Bone marrow (tissue), 2 donors: ENCODE measurements at places on chromosomes 3 and 15.

DNA sequence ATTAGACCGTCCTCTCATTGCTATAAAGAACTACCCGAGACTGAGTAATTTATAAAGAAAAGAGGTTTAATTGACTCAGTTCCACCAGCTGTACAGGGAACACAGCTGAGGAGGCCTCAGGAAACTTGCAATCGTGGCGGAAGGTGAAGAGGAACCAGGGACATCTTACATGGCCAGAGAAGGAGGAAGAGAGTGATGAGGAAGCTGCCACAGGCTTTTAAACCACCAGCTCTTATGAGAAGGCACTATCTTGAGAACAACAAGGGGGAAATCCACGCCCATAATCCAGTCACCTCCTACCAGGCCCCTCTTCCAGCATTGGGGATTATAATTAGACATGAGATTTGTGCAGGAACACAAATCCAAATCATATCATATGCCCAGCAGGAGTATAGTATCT lies 138.5 kb downstream of the ALCAM start:
- DNase-seq, result peak; percentile 42

GRCh38 chr3:122394173-122394572 lies 10.2 kb downstream of the FAM162A start:
- no peak for DNase-seq

DNA sequence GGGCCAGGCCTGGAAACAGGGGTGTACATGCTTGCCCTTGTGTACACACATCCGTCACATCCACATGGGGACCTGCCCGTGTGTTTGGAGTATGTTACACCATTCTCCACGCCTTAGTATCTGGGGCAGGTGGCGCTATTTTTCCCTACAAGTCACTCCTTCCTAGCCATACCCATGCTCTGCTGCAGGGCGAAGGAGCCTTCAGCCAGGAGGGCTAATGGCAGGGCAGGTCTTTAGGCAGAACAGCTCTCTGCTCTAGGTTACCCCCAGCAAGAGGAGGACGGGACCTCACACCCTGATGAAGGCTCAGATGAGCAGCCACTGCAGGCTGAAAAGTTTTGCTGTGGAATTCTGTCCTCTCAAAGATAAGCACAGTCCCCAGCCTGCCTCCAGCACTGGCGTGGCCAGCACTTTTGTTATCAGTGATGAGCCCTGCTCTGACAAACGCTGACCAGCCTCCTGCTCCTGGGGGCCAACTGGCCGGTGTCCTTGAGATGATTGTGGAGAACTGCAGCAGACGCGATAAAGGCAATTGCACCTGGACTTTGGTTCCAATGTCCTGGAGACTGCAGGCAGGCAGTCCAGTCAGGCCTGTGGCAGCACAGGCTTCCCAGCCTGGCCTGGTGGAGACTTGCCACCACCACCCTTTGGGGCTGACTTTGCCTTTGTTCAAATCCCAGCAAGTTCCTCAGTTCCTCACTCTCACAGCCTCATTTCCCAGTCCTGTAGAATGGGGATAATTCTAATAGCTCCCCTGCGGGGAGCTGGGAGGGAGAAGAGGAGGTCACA lies 19.8 kb upstream of the PIGZ start:
- no peak for DNase-seq

- DNase-seq, result no peak
Observed at GRCh38 chr3:112779558-112780480, 66.8 kb downstream of the CD200R1L start.

DNA sequence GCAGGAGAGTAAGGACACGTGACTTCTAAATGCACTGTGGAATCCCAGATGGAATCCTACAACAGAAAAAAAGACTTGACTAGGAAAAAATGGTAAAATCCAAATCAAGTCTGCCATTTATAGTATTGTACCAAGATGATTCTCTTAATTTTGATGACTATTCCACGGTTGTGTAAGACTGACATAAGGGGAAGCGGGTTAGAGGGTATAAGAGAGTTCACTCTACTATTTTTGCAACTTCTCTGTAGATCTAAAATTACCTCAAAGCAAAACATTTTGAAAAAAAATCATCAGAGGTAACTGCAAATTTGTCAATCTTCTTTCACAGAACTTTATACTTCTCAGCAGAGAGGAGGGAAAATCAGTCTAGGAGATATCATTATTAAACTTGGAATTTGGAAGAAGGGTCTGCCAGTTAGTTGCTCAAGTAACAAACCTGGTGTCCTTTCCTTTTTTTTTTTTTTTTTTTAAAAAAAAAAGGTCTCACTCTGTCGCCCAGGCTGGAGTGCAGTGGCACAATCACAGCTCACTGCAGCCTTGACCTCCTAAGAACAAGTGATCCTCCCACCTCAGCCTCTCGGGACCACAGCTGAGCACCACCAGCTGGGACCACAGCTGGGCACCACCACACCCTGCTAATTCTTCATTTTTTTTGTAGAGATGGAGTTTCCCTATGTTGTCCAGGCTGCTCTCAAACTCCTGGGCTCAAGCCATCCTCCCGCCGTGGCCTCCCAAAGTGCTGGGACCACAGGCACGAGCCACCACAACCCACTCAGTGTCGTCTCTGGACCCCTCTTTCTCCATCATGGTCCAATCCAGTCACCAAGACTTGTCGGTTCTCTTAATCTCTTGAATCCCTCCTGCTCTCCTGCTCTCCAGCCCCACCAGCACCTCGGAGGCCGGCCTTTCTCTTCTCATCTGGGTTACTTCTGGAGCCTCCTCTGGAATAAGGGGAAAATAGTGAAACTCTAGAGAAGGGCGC lies 14.9 kb upstream of the HES1 start:
- peak; percentile 23 for DNase-seq

GRCh38 chr15:81043935-81044575 lies 43.3 kb downstream of the TLNRD1 start:
- no peak for DNase-seq

GRCh38 chr15:98904544-98904943 lies 103.0 kb downstream of the PGPEP1L start:
- DNase-seq, result no peak

- DNase-seq, result no peak
Observed at GRCh38 chr3:189270248-189270832, 98.6 kb downstream of the TPRG1 start.

- DNase-seq, result no peak
Observed at GRCh38 chr3:114608293-114608692, 314.5 kb downstream of the TIGIT start.

DNA sequence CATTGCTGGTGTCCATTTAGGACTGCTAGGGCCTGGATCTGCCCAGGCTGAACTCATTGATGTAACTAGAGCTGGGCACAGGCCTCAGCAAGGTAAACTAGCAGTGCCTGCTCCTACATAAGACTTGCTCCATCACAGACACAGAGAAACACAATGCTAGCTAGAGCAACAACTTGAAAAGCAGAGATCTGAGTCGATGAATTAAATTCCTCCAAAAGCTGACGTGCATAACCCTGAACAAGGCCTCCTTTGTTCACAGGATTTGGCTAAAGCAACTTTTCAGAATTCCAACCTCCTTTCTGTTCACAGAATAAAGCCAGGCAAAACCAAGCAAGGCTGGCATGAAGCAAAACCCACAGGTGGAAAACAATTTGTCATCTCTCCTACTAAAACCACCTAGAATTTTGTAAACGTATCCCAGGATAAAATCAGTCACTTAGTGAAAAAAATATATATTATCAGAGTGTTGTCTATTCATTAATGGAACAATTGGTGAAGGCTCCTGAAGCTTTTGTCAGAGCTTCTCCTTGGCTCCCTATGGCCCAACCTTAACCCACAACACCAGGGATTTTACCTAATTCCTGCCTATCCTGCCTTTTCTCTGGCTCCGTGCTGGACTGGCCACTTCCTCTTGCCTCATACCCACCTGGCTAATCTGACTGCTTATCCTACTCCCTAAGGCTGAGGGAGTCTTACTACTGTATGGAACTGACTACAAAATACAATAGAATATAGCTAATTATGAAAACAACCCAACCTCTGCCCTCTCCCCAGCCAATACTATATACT lies 39.9 kb downstream of the PLCH1 start:
- DNase-seq, result no peak

DNA sequence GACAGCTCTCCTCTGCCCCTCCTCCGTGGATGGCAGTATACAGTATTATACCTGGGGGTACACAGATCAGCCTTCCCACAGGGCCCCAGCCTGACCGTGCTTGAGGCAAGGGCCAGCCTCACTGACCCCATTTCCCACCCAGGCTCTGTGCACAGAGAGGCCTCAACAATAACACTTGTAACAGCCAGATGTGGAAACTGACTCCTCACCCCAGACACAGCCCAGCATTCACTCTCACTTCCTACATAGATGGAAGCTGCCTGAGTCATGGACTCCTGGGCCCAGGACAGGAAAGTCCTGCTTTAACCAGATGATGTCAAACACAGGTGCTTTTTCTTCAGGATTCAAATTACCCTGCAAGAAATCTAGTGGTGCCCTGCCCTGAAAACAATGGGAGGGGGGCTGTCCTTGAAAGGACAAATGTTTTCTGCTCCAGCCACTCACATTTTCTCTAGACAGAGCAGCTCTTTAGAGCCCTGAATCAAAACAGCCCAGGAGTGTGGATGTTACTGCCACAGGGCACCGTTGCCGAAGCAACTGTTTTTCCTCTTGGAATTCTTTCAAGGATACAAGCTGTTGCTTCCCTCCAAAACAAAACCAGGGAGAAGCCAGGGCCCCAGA lies 16.4 kb downstream of the CCDC12 start:
- DNase-seq, result no peak

- no peak for DNase-seq
Observed at GRCh38 chr3:169836942-169837275, 24.2 kb upstream of the LRRC34 start.

DNA sequence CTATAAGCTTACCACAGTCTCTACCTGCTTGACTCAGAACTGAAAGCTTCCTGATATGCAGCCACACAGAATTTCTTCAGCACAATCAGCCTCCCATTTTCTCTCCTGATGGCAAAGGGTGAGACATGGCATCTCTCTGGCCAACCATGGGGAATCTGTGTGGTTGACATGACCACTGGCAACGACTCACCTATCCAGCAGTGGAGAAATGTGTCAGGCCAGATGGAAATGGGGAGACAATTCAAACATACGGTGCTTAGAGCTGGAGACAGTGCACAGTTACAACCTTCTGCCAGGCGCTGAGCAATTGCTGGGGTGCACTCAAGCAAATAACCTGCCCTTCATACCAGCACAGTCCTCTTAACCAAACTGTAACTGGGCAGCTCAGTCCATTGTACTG lies 3.6 kb downstream of the ZNF385D start:
- no peak for DNase-seq

DNA sequence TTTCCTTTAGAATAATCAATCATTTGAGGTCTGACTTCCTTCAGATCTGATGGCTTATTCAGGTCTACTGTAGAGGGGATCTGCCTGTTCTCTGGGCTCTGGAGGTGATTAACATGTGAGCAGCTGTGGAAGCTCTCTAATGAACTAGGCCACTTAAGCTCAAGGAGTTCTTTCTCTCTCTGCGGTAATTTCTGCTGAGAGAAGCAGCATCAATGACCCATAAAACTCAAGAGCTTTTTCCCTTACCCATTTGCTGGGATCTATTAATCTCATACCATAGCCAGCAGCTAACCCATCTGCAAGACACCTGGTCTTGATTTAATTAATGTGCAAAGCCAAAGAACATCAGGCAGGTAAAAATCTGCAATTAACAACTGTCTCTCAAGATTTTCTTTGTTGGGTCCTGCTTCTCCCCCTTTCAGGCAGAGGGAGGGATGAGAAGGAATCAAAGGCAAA lies 73.2 kb upstream of the DLG1 start:
- DNase-seq, result no peak

DNA sequence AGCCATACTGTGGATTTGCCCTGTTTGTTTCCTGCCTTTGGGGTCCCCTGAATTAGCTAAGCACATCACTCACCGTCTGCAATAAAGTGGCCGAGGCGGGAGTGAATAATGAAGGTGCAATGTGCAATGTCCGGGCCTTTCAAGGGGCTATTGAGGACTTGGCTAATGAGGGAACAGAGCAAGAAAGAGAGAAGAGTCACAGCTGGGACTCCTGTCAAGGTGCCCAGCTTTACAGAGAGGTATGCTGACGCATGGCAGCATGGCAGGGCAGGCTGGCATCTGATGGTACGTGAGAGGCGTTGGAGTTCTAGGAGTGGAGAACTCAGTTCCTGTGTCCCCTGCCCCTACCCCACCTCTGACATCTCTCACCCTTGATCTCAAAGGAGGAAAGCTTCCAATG lies 13.8 kb upstream of the ATP2B2 start:
- no peak for DNase-seq

- DNase-seq, result no peak
Observed at GRCh38 chr3:121871430-121871829, 22.8 kb upstream of the SLC15A2 start.

DNA sequence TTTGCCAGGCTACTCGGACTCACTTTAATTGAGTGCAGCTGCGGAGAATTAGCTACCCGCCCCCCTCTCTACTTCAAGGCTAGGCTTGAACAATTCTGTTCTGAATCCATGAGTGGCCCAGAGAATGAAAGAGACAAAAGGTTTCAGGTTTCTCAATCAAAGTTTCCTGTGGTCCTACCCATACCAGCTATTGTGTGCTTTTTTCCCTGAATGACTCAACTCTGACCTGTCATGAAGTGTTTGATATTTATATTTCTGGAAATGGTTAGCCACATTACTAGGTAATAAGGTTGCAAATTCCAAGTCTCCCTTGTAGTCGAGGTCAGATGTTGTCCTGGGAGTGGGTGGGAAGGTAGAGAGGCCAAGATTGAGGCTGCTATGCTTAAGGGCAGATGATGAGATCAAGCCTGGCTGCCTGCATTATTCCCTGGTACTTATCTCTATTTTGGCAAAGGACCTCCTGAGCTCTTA lies 392.7 kb upstream of the TBL1XR1 start:
- no peak for DNase-seq

GRCh38 chr3:177906126-177906511 lies 630.1 kb upstream of the KCNMB2 start:
- no peak for DNase-seq

DNA sequence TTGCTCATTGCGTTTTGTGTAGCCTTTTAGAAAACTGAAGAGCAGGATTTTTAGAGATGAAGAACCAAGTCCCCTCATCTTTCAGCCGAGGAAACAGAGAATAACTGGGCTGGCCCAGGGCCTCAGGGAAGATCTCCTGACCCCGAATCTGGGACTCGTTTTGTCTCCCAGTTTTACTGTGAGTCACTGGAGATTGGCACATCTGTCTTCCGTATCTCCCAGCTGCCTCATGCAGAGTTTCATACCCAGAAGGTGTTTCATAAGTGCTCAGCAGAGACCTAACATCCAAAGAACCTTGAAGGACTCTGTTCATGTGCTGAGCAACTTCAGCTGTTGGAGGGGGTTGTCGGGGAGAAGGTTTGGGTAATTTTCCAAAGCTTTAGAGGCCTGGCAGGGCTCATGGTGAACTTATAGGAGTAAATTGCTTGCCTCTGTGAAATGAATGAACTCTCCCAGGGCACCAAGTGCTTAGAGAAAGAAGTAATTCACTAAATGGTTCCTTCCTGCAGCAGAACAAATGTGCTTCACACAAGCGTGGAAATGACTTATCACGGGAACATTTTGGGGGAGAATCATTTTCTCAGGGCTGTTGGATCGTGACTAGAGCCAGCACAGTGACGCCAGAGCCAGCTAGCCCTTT lies 121.4 kb downstream of the FAM43A start:
- no peak for DNase-seq

DNA sequence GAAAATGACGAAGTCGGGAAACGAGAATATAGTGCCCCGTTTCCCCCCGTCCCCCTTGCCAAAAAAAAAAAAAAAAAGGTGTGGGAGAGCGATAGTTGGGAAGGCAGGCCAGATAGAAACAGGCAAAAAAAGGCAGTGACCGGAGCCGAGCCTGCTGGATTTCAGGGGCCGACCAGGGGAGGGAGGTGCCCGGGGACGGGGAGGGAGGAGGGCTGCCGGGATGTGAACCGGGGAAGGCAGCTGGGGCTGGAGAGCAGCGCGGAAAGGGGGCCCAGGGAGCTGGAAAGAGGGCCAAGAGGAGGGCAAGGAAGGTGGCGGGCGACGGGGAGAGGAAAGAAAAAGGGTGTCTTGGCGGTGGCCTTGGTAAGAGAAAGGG lies 837 bp downstream of the LRRN1 start:
- no peak for DNase-seq
